ENCODE measurements at places on chromosomes 12 and 14.

DNA sequence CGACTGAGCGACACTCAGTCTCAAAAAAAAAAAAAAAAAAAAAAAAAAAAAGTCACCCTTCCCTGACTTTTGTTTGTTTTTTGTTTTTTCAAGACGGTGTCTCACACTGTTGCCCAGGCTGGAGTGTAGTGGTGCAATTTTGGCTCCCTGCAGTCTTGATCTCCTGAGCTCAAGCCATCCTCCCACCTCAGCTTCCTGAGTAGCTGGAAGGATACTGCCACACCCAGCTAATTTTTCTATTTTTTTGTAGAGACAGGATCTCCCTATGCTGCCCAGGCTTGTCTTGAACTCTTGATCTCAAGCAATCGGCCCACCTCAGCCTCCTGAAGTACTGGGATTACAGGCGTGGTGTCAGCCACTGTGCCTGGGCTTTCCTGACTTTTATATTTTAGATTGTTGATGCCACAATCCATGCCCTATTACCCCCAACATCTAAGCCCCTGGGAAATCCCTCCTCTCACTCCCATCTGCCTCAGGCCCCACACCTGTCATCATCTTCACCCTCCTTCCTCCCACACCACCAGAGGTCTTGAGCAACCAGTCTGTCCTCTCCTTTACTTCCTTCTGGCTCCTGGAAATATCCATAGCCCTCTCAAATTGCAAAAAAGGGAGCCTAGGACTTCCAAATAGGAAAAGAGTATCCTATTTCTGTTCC is 7.8 kb downstream of the IKZF4 start:
- no peak overlapping the region for H3K4me3 ChIP-seq
- no peaks in the 10 kb centered on the region for H3K27me3 ChIP-seq
- peaks cover 27% of the 10 kb centered on the region for H3K36me3 ChIP-seq

DNA sequence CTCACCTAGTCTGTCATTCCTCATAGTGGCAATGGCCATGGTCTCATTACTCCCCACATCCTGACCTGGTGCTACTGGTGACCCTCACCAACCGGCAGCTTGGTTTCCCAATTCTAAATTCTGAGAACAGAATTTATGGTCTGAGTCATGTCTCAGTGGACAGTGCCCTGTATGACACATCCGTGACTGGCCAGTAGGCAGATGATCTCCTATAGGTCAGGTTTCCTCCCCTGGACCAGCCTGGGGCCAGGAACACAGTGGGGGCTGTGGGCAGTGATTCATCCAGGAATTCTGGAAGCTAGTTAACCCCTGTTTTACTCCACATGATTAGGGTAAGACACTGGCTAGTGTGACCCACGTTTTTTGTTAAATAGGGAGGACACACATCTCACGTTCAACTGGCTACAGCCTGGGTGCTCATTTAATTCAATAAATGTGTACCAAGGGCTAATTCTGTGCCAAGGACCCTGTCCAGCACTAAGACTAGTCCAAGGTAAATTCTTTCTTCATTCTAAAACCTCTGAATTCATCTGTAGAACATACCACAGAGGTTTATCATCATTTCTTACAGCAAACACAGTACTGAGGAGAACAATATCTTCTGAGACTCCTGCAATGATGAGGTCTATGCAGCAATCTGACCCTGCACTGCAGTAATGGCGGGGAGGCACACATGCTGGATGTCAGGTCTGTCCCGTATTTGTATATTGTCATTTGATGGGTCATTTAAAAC is 249.6 kb upstream of the TBX3 start:
- no peak for DNase-seq
- H3K27me3 ChIP-seq, result no peaks in the 10 kb centered on the region
- H3K4me3 ChIP-seq, result no peak overlapping the region
- no peaks in the 10 kb centered on the region for H3K4me1 ChIP-seq

DNA sequence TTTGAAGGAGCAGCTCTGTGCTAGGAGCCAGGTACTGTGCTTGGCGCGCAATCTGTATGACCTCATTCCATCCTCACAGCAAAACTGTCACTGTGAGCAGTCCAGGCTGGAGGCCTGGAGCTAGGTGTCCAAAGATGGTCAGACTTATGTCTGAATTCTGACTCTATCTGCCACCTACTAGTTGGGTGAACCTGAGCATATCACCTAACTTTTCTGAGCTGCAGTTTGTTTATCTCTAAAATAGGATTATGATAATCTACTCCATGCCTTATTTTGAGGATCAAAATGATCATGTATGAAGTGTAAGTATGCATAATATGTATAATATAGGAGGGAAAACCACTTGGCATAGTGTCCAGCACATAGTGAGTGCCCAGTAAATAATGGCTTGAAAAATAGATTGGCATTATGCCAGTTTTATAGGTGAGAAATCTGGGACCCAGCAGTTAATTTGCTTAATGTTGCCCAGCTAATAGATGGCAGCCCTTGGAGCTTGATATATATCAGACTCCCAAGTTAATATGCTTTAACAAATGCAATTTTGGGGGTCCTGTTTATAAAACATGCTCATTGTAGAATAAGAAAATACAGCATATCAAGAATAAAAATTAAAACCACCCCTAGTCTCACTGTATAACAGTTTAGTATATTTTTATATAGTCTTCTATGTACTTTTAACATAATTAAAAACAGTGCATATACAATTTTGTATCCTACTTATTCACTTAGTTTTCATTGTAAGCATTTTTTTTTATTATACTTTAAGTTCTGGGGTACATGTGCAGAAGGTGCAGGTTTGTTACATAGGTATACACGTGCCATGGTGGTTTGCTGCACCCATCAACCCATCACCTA is 4.5 kb upstream of the JPH4 start:
- H3K4me1 ChIP-seq, result peaks cover 10% of the 10 kb centered on the region
- peaks cover 48% of the 10 kb centered on the region for H3K27me3 ChIP-seq
- no peaks in the 10 kb centered on the region for H3K36me3 ChIP-seq
- H3K4me3 ChIP-seq, result no peak overlapping the region
- no peak overlapping the region for H3K27ac ChIP-seq
- DNase-seq, result no peak

- no peaks in the 10 kb centered on the region for H3K27me3 ChIP-seq
- H3K4me3 ChIP-seq, result no peak overlapping the region
- no peaks in the 10 kb centered on the region for H3K4me1 ChIP-seq
Observed at GRCh38 chr12:7212678-7213077, 23.2 kb downstream of the PEX5 start.

DNA sequence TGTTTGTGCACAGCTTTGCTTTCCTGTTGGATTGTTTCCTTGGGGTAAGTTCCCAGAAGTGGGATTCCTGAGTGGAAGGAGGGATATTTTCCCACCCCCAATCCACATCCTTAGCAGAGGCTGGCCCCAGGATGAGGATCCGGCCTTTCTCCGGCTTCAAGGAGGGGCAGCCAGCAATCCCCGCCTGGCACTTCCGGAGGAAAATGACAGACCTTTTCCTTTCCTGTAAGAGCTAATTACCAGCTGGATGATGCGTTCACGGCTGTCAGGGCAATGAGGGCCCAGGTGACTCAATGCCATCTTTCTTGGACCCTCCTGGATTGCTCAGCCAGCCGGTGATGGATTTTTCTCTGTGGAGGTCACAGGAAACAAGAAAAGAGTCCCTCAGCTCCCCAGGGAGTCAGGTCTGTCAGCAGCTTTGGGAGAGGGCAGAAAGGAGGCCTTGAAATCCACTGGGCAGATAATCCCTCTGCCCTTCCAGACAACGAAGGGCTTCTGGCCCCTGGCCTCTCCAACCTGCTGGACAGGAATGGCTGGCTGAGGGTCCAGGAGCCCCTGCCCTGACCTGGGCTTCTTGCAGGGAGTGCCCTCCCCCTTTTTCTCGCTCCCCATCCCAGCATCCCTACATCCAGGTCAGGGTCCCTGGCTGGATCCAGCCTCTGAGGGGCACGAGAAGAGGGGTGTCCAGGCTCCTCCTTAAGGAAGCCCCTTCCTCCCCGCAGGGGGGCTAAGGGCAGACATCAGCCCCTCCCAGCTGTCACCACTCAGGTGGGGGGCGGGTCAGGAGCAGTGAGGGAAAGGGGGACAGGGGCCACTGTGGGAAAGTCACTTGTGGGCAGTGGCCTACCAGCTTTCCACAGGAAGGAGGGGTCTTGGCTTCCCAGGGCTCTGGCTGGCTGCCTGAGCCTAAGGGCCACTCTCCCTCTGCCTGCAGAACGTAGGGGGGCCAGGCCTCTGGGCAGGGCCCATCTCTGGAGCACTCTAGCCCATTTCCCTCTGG is 16.1 kb upstream of the CCDC85C start:
- no peak overlapping the region for H3K27ac ChIP-seq
- no peaks in the 10 kb centered on the region for H3K36me3 ChIP-seq
- peaks cover 36% of the 10 kb centered on the region for H3K27me3 ChIP-seq

GRCh38 chr14:34387974-34388516 is 74.0 kb downstream of the SPTSSA start:
- DNase-seq, result no peak
- no peak overlapping the region for H3K27ac ChIP-seq
- no peaks in the 10 kb centered on the region for H3K4me1 ChIP-seq
- H3K36me3 ChIP-seq, result no peaks in the 10 kb centered on the region
- peaks cover 7% of the 10 kb centered on the region for H3K27me3 ChIP-seq
- H3K4me3 ChIP-seq, result no peak overlapping the region

Data from activated T-cell treated with anti-CD3 and anti-CD28 coated beads, Interleukin-2, amount 50 U/mL, for 72 hours (primary cell).